ENCODE measurements at places on chromosomes 2 and 18.
A peak's percentile ranks its signal among the peaks of the same experiment; 100 is the strongest.

DNA sequence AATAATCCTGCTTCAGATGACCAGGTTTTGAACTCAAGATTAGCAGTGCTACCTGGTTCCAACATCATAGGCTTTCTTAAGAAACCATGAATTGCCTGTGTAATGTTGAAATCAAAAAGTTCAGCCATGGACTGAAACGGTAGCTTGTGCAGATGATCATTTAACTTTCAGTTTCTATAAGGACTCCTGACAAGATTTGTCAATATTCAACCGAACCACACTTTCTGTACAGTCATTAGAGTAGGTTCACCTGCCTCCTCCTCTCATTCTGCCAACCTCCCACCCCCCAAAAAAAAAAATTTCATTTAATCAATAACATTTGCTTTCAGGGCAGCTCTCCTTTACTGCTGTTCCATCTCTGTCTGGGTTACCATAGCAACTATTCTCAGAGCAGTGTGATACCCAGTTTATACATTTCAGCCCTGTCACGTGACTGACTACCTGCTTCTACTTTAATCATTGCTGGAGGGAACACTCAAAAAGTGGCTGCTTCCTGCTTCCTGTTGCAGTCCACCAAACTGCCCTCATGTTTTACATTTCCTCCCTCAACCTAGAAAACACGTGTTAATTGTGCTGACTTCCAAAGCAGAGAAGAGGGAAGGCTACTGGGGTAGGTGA, 275.5 kb downstream of the SS18 start:
- DNase-seq, result no peak

DNA sequence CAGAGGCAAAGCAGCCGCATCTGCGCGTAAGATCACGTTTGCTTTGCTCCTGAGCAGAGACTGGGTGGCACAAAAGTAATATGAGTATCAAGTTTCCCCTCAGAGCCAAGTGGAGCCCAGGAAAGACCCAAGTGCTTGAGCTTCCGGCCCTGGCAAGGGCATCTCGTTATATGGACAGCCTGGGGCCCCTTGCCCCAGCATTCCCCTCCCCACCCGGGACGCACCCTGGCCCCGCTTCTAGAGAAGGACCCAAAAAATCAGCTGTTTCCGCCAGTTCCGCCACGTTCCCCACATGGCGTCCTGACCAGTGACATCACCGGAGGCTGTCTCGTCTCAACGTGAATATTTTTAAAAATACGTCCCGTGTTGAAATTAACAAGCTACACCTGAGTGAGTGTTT, 135.1 kb downstream of the NFATC1 start:
- no peak for DNase-seq

DNA sequence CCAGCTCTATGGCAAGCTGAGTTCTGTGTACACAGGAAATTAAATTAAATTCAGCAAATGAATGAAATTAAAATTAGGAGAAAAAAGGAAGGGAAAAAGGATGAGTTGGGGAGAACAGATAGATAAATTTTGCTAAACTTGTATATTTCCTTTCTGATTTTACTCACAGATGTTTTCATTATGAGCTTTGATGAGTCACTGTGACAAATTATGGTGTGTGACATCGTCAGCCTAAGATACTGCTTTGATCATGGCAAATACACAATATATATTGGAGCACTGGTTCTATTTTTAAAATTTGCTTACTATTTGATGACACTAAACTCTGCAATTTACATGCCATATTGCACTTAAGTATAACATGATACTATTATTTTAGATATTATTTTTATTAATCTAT, 464.6 kb upstream of the SPHKAP start:
- no peak for DNase-seq

- no peak for DNase-seq
Observed at GRCh38 chr2:19944205-19944845, 42.5 kb upstream of the TTC32 start.

DNA sequence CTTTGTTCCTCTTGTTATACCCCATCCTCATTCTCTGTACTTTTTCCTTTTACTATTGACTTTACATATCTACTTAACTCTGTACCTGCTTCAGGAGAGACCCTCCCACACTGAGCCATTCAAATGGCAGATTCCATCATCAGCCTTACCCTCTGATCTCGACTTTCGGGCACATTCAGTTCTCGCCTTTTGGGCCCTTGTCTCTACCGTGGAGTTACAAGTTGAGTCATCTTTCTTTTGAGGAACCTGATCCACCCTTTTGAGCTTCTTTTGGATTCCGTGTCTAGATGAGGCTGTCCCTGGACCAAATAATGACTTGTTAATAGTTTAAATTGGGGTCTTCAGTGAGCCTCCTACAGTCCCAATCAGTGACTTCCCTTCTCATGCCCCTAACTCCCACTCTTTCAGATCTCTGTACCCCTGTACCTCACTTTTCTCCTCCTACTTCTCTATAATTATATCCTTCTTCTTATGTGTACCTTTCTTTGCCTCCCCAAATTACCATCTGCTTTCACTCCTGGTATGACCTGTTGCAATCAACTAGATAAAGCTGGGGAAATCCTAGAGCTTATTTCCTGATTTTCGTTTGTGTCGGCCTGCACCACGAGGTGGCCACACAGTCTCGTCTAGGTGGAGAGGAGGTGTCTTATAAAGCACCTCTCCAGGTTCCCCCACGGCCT, 17.2 kb downstream of the SP110 start:
- DNase-seq, result no peak

DNA sequence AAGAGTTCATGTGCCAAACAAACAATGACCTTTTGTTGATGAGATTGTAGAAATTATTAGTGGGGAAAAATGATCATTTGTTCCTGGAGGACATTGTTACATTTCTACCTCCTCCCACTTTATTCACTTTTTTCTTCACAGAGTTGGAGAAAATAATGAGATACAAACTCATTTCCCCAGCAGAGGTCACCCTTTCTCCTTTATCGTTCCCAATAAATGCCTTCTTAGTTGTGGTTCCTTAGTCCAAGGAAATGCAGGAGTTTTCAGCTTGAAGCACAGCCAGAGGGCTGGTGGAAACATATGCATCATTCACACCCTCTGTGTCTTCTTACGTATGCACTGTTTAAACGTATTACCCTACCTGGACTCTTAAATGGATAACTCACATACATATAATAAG, 108.8 kb downstream of the SLC4A3 start:
- DNase-seq, result peak; percentile 78

- no peak for DNase-seq
Observed at GRCh38 chr2:183123959-183124221, 353 bp upstream of the NUP35 start.

DNA sequence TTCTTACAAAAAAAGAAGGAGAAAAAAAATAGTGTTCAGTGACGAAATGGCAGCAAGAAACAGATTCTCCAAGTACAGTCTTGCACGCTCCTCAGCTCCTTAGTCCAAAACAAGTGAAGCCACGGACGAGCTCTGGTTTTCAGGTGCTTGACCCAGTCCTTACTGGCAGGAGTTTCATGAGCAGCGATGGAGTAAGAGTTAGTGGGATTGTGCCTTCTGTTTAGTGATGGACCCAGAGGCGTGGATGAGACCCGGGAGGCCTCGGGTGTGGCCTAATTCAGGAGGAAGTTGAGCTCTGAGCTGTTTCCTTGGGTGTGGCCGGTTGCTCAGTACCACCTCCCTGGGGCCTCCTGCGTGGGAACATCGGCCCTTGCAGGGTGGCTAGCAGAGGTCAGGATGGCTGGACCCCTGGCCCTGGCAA, 52.0 kb downstream of the KIF5C start:
- DNase-seq, result no peak

GRCh38 chr18:13464432-13465123, 246.0 kb downstream of the LDLRAD4 start:
- DNase-seq, result no peak

All from GM03348 (cell line).